ENCODE measurements at places on chromosomes 6 and 20.

DNA sequence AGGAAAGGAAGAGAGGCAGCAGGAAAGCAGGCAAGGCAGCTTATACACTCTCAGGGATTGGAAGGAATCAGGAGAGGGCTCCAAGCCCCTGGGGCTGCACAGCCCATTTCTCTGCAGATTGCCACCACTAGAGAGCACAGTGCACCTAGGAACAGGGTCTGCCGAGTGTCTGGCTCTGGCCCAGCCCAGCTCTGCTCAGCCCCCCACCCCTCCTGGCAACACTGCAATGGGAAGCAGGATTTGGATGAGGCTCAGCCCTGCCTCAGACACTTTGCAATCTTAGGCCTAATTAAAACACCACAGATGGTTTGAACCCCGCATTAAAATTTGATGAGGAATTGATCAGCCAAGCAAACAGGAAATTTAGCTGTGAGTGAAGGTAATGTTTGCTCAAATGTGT, 252.7 kb downstream of the DHX35 start:
- no peak for DNase-seq

- DNase-seq: no peak
Observed at GRCh38 chr20:48999890-49000870, 45.9 kb upstream of the CSE1L start.

- no peak for DNase-seq
Observed at GRCh38 chr6:105995391-105995865, 90.7 kb upstream of the PRDM1 start.

GRCh38 chr20:10739566-10739965, 65.8 kb upstream of the JAG1 start:
- no peak for DNase-seq

DNA sequence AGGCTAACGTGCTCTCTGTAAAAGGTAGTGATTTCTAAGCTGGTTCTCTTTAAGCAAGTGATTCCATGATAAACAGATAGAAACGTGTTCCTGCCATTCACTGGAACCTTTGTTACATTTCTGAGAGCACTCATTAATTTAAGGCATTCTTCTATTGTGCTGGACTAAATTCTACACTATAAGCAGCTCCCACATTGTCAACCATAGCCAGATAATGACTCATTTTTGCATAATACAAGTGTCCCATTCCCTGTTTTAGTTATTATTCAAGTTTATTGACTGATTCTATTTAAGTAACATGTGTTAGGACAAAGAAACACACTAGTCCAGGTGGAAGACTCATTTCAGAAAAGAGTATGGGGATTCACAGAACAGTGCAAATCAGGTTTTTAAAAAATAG, 13.5 kb upstream of the XRN2 start:
- DNase-seq: no peak

DNA sequence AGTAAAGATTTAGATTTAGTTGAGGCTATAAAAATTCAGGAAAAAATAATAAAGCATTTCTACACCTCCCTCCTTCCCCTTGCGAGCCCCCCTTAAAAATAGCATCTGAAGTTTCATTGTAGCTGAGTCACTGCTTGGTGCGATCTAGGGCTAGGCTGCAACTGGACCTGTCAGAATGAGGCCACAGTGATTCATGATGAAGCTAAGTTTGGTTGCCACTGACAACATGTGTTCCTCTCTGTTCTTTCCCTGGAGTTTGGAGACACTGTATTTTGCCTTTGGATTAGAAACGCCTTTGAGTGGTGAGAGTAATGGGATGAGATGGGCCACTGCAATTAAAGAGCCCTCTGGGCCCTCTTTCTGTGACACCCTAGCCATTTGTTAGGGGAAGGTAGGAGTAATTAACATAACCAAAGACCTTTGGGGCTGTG, 334.1 kb downstream of the NRN1 start:
- peak; percentile 65 for DNase-seq

Measured in kidney capillary endothelial cell (primary cell).